ENCODE measurements at places on chromosomes 2 and 18.
A peak's percentile ranks its signal among the peaks of the same experiment; 100 is the strongest.

- no peak for DNase-seq
These were observed 159.3 kb upstream of the SLC8A1 start for GRCh38 chr2:40611196-40611595.

DNA sequence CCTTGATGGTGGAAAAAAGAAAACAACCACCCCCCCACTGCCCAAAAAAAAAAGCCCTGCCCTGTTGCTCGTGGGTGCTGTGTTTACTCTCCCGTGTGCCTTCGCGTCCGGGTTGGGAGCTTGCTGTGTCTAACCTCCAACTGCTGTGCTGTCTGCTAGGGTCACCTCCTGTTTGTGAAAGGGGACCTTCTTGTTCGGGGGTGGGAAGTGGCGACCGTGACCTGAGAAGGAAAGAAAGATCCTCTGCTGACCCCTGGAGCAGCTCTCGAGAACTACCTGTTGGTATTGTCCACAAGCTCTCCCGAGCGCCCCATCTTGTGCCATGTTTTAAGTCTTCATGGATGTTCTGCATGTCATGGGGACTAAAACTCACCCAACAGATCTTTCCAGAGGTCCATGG is 28.0 kb downstream of the MAL start:
- no peak for DNase-seq

GRCh38 chr2:88563129-88563528 is 64.1 kb downstream of the EIF2AK3 start:
- DNase-seq = no peak

DNA sequence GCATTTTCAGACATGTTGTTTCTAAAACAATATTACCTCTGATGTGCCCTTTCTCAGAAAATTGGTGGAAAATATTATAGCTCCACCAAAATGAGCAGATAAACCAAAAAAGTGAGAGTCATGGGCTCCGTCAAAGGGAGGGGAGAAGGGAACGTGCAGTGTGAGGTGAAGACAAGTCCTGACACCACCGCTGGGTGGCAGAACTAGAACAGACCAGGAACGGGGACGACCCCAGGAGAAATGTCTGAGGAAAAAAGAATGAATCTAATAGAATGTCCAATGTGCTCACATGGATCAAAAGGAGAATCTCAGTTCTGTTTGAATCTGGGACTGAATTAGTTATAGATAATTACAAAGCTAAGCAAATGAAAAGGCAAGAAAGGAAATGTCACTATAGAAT is 22.6 kb upstream of the BCL2 start:
- no peak for DNase-seq

DNA sequence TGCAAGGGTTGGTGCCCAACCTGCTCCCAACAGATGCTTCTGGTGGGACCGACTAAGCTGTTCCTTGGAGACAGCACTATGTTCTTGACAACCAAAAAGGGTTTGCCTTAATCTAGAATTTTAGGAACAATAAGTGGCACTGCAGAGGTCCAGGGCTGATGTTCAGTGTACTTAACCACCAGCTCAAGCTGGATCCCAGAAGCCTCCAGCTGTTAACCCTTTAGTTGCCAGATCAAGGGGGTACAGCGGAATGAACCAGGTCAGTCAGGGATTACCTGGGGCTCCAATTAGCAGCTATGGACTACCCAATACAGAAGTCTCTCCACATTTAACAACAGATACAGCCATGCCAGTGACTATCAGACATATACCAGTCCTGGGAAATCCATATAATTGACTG is 3.5 kb downstream of the GPR75 start:
- no peak for DNase-seq

- no peak for DNase-seq
These were observed 132.6 kb downstream of the SEPTIN10 start for GRCh38 chr2:109481196-109481555.

DNA sequence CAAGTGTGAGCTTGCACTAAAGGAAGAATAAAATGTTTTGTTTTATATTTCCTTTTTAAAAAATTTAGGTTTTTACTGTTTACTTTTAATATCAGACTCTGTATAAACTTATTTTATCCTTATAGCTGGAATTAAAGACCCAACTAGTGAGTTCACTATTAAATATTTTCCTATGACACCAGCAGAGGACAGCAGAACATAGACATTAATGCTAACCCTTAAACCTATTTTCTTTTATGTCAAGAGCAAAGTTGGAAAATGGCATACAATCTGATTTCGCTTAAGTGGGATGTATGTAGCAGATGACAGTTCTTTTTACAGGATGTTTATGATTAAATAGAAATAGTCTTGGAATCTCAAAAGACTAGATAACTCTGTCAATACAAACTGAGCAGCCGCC is 188.2 kb upstream of the XIRP2 start:
- DNase-seq = peak; percentile 11

DNA sequence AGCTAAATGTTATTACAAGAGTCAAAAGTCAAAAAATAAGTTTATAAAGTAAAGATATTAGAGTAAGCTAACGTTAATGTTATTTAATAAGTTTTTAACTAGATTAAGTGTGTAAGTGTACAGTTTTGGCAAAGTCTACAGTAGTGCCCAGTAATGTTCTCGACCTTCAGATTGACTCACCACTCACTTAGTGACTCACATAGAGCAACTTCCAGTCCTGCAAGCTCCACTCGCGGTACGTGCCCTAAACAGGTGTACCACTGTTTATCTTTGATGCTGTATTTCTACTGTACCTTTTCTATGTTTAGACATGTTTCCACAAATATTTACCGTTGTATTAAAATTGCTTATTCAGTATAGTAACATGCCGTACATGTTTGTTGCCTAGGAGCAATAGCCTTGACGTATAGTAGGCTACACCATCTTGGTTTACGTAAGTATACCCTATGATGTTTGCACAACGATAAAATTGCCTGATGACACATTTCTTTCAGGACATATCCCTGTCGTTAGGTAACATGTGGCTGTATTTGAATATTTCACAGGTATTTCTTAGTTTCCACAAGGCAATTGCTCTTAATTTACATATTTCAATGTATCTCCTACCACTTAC is 1641.9 kb upstream of the PIK3C3 start:
- DNase-seq = no peak

- no peak for DNase-seq
These were observed 26.9 kb downstream of the SGPP2 start for GRCh38 chr2:222451224-222451674.

DNA sequence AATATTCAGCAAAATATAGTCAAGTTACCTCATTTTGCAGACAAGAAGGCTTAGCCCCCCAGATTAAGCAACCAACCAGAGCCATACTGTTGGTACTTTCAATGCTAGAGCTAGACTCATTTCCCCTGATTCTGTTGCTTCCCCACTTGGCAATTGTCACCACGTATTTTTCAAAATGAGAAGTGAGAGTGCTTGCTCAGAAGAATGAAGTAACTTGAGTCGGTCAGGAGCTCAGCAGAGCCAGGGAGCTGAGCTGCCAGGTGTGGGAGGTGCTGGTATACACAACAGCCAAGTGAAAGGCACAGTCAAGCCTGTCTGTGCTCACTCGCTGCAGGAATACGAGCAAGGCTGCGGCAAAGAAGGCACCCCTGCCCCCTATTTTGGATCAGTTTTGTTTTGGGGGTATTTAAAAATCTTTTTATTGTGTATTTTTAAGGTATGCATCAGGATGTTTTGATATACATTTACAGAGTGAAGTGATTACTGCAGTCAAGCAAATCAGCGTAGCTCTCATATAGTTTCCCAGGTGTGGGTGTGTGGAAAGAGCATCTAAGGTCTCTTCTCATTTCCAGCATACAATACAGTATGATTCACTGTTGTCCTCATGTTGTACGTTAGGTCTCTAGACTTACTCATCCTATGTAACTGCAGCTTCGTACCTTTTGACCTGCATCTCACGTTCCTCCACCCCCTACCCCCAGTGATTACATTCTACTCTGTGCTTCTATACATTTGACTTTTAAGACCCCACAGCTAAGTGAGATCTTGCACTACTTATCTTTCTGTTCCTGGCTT is 62.4 kb downstream of the MRPS9 start:
- DNase-seq = no peak

DNA sequence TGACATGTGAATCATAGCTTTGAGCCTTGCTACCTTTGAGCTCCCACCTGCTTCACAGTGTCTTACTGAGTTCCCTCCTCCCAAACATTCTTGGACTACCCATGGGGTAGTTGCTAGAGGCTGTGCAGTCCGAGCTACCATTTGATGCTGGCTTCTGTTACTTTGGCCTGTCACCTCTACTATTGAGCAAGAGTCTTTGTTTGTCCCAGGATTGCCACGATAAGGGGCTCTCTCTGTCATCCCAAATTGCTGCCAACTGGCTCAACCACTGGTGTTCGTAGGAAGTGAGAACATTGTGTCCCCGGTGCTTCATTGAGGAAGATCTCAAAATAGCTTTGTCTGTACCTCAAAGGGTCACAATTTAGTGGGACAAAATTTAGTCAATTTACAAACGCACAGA is 59.1 kb upstream of the PAX8 start:
- DNase-seq = no peak

DNA sequence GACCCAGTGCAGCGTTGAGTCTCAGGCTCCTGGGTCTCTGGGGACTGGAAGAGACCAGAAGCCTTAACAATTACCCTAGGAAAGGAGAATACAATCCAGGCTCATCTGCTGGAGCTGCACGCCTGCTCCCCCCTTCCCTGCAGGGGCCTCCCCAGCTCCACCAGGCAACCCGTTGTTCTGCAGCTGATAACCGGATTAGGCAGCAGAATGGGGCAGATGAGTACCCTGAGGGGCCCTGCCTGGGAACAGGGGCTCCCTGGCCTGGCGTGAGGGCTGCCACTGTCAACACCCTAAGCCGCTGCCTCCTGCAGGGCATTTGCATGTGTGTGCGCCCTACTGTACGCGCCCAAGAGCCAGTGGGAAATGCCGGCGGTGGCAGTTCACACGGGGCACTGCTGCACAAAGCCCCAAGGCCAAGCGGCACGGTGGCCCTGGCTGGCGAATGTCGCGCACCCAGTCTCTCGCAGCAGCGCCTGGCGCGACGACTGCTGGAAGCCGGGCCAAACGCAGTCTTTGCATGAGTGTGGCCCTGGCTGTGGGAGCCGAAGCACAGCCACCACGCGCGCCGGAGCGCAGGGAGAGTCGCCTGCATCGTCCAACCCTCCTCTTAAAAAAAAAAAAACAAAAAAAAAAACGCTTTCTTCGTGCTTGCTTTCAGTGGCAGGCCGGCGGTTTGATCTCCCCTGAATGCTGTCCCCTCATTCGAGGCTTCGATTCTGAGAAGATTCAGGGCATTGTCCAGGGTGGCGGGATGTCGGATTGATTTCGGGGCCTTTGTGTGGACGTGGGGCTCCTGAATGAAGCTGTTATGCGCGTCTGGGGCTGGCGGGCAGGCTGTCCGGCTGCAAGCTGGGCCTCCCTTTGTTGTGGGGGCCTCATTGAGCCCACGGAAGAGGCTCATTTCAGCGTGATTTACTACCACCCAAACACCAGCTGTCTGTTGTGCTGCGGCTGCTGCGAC is 63.8 kb downstream of the SETBP1 start:
- DNase-seq = no peak

DNA sequence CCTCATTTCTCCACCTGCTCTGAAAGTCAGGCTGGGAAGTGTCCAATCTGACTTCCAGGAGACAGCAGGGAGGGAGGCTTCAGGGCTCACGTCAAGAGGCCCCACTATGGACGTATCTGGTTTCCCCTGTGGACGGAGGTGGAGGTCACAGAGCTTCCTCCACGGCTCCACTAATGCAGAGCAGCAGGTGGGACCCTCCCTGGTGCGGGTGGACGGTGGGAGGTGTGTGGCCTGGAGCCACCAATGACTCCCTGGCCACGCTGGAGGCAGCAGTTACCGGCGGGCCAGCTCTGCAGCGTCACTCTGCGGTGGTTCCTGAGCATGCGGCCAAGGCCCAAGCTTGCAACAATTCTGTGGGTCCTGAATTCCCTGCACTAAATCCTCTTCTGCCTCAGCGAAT is 9.0 kb downstream of the CRACDL start:
- no peak for DNase-seq

DNA sequence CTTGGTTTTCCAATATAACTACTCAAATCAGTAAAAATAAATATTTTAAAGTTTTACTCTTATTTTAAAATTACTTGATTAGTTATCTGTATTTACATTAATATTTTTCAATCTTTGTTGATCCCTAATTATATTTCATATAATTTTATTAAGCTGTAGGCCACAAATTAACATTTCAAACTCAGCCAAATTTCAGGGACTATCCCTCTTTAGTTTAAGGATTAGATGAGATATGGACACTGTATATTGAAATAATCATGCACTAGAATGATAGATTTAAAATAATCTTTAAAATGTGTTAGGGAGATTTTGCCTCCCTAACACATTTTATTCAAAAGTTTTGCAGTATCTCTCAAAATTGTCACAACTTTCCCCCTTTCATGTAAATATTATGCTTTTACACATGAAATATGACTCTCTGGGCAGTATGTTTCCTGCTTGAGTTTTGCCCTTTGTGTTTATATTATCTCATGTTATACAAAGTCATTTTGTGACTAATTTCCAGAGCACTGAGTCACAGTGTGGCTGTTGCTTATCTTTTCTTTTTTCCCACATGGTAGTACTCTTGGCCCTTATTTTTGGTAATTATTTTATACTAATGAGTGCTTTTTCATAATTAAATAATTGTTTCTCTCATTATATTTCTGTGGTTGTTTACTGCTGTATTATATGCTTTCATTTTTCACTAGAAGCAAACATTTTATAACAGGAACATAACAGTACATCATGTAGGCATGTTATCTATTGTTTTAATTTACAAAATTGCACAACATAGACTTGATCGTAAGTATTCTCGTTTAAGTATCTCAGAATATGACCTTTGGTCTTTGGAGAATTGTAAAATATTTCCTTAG is 1.2 kb downstream of the TFPI start:
- no peak for DNase-seq

DNA sequence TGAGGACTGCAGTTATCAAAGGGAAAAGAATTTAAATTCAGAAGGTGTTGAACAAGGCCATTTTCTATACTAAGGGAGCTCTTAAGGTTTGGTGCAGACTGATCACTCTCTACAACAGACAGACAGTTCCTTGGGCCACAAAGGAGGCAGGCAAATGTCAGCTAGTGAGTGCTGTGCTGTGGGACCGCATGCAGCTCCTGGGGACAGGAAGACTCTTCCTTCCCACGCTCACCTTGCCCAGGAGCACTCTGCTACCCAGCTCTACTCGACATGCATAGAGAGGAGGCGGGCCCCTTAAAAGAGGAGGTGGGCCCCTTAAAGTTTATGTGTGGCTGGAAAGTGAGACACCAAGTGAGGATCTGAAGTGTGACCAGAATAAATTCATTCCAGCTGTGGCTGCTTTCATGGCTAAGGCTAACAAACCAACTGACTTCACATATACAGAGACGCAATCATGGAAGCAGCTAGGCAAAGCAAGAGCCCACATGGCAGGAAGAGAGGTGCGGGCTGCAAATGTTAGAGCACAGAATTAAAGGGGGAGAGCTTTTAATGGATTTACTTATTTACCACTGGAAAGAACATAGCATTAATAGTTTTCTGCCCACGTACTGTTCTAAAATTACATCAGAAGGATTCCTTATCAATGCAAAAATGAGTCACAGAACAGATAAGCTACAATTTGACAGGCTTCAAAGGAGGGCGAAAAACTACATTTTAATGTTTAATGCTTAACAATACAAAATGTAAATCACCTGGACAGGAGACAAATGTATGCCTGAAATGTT is 101.4 kb upstream of the RNU4ATAC start:
- no peak for DNase-seq

Data from NCI-H1105 treated with DMSO at 0.1 percent for 48 hours (cell line).